ENCODE measurements at places on chromosomes 4 and X.
A peak's percentile ranks its signal among the peaks of the same experiment; 100 is the strongest.

GRCh38 chr4:141080668-141081067 is 52.6 kb downstream of the RNF150 start:
- DNase-seq = no peak

- no peak for DNase-seq
These were observed 105.2 kb upstream of the NOCT start for GRCh38 chr4:138910195-138910913.

- DNase-seq = peak; percentile 4
These were observed 10.9 kb upstream of the NALF2 start for GRCh38 chrX:69493193-69493592.

DNA sequence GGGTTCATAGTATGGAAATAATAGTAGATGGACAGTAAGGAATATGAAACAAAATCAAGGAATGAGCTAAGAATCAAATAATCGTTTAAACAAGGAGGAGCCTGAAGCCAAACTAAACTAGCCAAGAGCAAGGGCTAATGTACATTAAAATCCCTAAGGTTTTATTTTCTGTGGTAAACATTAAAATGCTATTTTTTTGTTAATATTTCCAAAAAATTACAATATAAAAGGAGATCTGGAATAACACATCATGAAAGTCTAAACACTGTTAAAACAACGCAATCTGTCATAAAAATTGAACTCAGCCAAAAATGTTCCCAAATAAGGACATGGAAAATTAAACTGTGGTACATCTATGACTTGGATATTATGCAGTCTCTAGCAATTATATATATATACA is 188.2 kb downstream of the RNF150 start:
- DNase-seq = no peak

DNA sequence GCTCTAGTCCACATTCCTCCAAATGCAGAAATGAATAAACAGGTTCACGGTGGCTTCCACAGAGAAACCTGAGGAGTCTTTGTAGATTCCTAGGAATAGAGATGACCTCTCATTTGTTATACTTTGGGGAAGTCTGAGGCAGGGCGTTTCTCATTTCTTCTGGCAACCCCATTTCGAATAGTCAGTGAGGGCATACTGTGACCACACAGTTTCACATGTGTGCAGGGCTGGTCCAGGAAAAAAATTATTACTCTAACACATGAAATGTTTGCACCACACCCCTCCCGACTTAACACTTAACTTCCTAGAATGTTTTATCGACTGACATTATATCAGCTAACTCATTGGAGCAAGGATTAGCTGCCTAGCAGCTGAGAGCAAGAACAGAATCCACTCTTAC is 12.0 kb downstream of the FRMD7 start:
- no peak for DNase-seq

- DNase-seq = no peak
These were observed 91.6 kb upstream of the PLAC1 start for GRCh38 chrX:134749706-134750445.

DNA sequence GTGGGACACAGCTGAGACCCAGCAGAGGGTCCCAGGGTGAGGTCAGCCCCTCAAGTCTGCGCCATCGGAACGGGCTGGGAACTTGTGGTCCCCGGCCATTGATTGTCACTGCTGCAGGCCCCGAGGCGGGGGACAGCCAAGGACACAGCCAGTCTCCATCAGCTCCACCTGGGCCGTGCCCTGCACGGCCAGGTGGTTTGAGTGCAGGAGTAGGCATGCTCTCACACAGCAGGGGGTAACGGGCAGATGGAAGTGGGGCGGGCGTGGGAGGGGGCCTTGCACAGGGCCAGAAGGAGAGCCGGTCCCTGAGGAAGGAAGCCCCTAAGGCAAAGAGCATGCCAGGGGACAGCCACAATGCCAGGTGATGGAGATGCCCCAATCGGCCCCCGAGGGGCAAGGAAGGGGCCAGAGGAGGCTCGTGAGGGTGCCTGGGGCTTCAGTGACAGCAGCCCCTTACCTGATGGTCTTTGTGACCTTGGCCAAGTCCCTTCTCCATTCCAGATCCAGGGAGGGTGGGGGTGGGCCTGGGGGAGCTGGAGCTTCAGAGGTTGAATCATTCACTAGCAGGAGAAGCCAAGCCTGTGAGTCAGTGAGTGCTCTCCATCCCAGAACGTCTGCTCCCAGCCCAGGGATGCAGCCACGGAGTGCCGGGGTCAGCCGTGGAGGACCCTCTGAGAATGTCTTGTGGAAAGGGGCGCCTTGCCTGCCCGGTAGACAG is 2.3 kb downstream of the ATP2B3 start:
- DNase-seq = no peak

DNA sequence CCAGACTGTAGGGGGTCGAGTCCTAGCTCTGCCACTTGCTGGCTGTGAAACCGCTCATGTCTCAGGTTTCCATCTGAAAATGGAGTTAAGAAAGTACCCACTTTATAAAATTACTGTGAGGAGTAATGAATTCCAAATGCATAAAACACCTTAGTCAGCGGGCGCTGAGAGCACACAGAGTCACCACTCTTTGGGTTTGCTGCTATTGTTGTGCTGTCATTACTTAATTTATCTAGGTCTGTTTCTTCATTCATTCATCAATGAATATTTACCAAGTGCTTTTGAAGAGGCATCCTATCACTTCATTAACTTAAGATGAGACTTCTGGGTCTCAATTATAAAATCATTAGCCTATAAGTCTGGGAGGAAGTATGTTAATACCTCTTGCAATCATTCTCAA is 317.3 kb downstream of the FBXW7 start:
- no peak for DNase-seq

DNA sequence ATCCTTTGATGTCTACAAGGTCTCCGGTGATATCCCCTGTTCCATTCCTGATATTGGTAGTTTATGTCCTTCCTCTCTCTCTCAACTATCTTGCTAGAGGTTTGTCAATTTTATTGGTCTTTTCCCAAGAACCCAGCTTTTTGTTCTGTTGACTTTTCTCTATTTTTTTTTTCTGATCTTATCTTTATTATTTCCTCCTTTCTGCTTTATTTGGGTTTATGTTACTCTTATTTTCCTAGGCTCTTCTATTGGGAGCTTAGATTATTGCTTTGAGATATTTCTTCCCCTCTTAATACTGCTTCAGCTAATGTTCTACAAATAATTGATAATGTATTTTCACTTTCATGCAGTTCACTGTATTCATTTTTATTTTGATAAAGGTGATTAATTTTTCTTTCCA is 44.2 kb downstream of the EIF2S3 start:
- DNase-seq = no peak

- DNase-seq = no peak
These were observed 154.4 kb upstream of the KLF3 start for GRCh38 chr4:38509551-38509950.

DNA sequence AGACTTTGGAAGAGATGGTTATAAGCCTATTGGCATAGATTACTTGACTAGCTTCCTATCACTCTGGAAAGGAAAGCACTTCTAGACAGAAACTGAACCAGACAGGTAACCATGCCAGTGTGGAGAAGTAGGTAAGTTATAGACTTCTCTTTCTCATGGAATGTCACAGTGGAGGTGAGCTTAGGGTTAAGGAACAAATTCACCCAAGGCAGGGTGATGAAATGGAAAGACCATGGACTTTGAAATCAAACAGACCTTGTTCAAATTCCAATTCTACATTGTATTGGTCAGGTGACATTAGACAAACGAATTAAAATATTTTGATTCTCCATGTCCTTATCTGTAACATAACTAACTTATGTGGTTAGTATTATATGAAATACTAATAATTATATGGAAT is 7.7 kb upstream of the RAP1GDS1 start:
- no peak for DNase-seq

- no peak for DNase-seq
These were observed 92.3 kb upstream of the TLL1 start for GRCh38 chr4:165780735-165781134.

- no peak for DNase-seq
These were observed 417.8 kb upstream of the LCORL start for GRCh38 chr4:18439311-18439710.

GRCh38 chrX:20011608-20012007 is 20.7 kb upstream of the BCLAF3 start:
- no peak for DNase-seq

DNA sequence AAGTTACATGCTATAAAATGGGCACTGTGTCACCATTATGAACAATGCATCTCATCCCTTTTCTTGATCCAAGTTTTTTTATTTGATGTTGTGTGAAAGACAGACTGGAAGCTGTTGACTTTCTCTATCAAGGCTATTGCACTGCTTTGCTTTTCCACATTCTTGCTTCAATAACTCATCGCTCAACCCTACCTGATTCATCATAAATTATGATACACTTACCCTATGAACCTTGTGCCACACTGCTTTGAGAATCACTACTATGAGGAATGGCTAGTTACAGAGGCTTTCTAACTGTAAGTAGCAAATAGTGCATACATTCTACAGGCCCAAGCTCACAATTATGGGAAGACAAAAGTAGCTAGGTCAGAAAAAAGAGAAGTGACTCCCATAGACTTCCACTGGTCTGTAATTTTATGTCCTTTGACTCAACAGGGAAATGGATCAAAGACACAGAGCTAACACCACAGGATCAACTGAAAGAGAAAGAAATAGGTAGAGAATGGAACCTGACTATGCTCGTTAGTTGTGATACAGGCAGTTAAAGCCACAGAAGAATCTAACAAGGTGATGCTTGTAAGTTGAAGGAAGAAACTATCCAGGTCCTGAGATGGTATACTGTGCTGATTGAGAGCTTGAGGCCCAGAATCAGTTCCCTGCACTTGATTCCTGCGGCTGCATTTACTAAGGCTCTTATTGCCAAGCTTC is 163.5 kb downstream of the PPP3CA start:
- no peak for DNase-seq

DNA sequence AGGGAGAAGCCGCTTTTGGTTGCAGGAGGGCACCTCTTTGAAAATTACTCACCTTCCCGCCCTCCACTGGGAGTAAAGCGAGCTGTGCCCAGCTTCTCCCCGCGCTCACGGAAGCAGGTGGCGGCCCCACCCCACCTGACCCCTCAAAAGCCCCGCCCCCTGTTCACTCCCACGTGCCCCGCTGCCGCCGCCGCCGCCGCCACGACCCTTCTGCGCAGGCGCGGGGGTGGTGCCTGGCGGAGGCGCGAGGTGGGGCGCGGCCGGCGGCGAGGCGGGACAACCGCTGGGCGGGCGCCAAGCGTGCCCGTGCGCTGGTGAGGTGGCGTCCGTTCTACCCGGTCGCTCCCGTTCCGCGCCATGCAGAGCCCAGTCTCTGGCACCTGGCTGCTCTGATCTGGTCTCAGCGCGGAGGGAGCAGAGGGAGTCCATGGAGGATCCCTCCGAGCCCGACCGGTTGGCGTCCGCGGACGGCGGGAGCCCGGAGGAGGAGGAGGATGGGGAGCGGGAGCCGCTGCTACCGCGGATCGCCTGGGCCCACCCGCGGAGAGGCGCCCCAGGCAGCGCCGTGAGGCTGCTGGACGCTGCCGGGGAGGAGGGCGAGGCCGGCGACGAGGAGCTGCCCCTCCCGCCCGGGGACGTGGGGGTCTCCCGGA is at the start of gene PI4K2B:
Gene PI4K2B (plus strand): TSS at position 297 of the 653 bp plus-strand sequence. CDS start 131 bp downstream, at position 428.
- peak; percentile 93 for DNase-seq

GRCh38 chrX:17464194-17464593 is 89.2 kb downstream of the NHS start:
- DNase-seq = no peak
